Left ventricle myocardium inferior (tissue), 1 donor: ENCODE measurements at places on chromosomes 6 and 20. TPM values are rescaled to one million over a fixed set of nuclear protein-coding genes. Genes with fewer than 3 reads are reported as not detected.

GTSF1L gene
- total RNA-seq, result not detected

IPCEF1 gene
- total RNA-seq, result 1.7 TPM

GCNT2 gene
- total RNA-seq, result 49.0 TPM

MBOAT1 gene
- total RNA-seq, result 5.6 TPM

UST gene
- 3.3 TPM for total RNA-seq

SSTR4 gene
- not detected for total RNA-seq

C4B gene
- 72.9 TPM for total RNA-seq
